ENCODE measurements at places on chromosomes 2 and 18. TPM values are rescaled to one million over a fixed set of nuclear protein-coding genes. Genes with fewer than 3 reads are reported as not detected.

- ATAC-seq: peak; percentile 33
Observed at GRCh38 chr2:102049756-102050443, 58.1 kb downstream of the IL1R2 start.

GRCh38 chr2:2046497-2046896 is 284.6 kb downstream of the MYT1L start:
- no peak for ATAC-seq

The MALL gene
- 2.5 TPM for total RNA-seq

The DSC2 gene
- total RNA-seq: 4.0 TPM

The TMEM247 gene
- not detected for total RNA-seq

All from gastroesophageal sphincter (tissue), 4 donors.